BJ (cell line): ENCODE measurements at places on chromosomes 3 and 15.

DNA sequence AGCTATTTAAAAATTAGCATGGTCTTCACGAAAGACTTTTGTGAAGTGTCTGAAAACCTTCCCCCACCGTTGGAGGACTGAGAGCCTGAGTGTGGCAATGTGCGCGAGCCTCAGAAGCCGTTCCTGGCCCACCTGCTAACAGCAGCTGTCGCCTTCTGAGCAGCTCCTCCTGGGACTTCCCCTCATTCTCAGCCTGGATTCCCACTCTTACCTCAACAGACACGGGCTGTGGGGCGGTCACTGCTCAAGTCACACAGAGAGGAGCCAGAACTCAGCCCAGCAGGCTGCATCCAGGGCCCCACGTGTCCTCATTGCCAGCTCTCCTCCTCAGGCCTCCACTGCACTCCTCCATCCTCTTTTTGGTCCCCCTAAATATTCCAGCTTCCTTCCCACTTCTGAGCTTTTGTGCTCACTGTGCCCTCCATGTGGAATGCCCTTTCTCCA, 7.8 kb downstream of the DNASE1L3 start:
- DNase-seq, result no peak

DNA sequence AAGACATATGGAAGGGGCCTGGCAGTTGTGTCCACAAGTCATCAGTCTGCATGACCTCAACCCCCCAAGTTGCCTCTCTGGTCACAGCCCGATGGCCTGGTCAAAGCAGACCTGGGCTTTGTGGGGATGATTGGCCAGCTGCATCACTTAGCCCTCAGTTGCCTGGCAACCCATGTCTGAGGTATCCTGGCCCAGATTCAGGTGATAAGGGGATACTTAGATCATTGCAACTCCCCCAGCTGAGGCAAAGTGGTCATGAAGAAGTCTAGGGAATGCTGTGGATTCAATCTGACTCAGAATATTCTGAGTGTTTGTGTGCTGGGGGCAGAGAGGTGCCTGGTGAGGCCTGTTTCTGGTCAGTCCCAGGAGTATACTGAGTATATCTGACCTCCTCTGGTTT, 5.0 kb downstream of the GPR156 start:
- DNase-seq, result no peak

GRCh38 chr3:61627768-61628185, 66.4 kb downstream of the PTPRG start:
- DNase-seq, result peak; percentile 78

DNA sequence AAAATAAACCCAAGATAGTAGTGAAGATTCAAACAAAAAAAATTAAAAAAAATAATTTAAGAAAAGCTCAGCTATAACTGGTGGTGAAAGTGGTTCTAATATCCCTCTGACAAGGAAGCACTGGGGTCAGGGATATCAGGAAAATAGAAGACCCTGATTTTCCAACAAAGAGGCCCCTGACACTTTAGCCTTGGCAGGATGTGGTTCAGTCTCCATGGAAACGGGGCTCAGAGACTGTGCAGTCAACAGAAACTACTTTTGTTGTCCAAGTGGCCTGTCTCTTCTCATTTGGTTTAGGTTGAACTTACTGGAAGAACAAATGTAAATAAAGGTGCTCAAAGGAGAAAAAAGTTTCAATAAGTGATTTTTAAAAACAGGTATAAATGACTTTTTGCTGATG, 27.2 kb downstream of the INTS14 start:
- DNase-seq, result no peak

DNA sequence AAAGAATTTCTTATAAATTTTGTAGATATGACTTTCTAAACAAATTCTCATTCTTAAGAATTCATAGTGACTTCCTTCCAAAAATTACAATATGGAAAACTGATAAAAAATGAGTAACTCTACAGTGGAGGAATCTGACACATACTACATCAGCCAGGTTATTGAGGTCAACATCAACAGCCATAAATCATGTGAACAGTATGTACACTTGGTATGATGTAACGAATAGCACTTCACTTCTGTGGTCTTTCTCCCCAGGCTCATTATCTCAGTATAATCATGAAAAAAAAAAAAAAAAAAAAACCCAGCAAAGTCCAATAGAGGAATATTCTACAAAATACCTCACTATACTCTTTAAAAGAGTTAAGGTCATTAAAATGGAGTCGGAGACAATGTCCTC, 111.2 kb upstream of the SUCLG2 start:
- no peak for DNase-seq

- DNase-seq, result no peak
Observed at GRCh38 chr3:10770981-10771380, 45.0 kb upstream of the SLC6A11 start.

DNA sequence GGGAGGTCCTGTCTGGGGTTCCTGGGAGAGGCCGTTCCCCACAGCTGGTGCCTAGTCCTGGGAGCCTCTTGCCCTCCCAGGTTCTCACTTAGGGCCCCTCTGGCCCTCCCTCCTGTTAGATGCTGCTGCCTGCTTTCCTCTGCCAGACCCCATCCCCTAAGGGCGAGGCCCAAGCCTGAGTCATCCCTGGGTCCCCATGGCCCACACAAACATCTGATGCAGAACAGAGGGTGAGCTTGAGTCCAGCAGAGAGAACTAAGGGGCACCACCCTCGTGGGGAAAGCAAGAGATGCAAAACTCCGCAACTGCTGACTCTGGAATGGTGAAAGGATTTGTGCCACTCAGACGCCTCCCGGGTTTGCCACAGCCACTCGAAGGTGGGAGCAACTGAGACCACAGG, 58.8 kb upstream of the TRPM1 start:
- DNase-seq, result no peak

DNA sequence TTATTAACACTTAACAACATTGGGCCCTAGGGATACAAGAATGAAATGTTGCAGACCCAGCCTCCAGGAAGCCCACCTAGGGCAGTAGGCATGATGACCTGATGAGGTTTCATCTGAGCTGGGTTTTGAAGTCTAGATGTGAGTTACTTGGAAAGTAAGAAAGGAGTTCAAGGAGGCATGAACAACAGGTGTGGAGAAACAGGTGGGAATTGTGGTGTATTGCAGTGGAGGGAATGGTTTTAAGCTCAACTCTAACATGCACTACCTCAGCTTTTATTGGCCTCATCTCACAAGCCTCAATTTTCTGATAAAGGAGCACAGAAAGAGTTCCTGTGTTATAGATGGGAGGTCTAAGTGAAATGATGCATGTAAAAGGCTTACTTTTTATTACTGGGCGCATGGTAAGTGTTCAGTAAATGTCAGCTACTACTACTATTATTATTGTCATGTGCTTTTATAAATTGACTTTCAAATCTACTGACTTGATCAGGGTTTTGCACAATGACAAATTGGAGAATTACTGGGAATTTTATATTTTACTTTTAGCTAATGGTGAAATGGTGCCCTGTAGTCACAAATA, 19.3 kb downstream of the SCAANT1 start:
- DNase-seq, result no peak

DNA sequence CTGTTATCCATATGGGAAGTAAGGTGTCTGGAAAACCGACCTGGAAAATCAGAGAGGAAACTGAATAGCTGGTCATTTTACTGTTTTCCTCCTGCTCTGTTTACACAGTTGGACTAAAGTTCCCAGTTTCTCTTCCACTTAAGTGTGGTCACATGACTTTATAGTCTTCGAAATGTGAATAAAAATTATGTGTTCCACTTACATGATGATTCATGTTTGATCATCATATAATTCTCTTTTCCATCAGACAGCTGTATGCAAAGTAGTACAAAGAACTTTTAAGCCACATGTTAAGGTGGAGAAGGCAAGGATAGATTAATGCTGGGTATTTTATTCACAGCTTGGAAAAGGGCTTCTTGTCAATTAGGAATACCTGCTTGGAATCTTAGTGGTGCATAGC, 525.5 kb upstream of the BCHE start:
- DNase-seq, result no peak

- DNase-seq, result no peak
Observed at GRCh38 chr3:38952721-38953120, 99.0 kb downstream of the SCN11A start.

- DNase-seq, result no peak
Observed at GRCh38 chr3:159829539-159830227, 159.0 kb upstream of the IL12A start.

DNA sequence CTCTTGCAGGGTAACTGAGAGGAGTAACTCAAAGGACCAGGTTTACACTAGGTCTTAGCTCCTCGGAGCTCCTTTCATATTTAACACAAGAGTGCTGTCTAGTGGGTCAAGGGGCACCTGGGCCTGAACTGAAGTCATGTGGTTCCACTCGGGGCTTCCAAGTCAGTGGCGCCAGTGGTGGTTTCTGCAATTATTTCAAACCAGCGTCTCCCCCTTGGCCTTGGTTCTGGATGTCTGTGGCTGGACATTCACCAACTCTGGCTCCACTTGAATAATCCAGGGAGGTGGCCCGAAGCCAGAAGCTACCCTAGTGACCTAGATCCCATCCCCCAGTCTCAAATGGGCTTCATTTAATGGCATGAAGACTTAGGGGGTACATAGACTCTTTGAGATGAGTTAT, 144.3 kb upstream of the ADAMTS9 start:
- DNase-seq, result no peak

DNA sequence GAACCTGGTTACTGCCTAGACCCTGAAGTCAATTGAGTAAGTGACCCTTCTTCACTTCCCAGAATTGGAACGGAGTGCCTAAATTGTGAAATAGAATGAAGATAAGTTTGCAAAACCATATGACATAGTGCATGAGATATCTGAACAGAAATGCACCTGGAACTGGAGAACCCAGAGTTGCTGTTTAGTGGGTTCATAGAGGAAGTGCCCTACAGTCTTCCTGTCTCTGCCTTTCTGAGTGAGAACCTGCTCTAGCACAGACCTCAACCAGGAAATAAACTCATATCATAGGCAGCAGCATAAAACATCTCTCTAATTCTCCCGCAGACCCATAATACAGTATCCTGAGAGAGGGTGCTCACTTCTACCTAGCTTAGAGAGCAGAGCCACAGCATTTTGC, 82.9 kb downstream of the EOMES start:
- no peak for DNase-seq

- DNase-seq, result no peak
Observed at GRCh38 chr3:58573640-58574039, 3.6 kb downstream of the FAM107A start.

- no peak for DNase-seq
Observed at GRCh38 chr15:69766156-69766555, 313.5 kb downstream of the RPLP1 start.

GRCh38 chr3:33269385-33269784, 7.9 kb upstream of the FBXL2 start:
- DNase-seq, result no peak

- no peak for DNase-seq
Observed at GRCh38 chr15:68560501-68561113, 18.2 kb upstream of the CORO2B start.

GRCh38 chr15:82804575-82804949, 1.3 kb downstream of the FSD2 start:
- no peak for DNase-seq

DNA sequence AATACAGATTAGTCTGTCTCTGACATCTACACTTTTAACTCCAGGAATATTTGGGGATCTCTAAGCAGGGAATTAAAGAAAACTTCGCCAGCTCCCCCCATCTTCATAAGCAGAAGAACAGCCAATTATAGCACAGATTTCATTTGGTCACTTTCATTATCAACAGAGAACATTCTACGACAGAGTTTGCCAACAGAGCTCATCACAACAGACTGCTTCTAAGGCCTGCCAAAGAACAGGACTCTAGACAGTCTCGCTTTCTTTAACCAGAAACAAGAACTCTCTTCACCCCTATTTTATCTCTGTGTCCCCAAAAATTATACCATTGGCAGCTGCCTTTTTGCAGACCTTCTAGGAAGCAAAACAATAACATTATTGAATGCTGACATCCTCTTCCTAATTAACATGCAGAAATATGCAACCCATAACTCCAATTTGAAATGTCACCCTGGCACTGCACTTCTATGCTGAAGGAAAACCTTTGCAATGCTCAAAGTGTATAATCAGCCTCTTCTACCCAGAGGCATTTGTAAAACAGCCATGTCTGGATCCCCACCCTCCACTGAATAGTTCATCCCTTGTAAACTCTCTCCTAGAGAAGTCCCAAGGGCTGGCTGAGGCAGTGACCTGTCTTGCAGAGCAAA, 552.8 kb downstream of the MAGI1 start:
- no peak for DNase-seq

DNA sequence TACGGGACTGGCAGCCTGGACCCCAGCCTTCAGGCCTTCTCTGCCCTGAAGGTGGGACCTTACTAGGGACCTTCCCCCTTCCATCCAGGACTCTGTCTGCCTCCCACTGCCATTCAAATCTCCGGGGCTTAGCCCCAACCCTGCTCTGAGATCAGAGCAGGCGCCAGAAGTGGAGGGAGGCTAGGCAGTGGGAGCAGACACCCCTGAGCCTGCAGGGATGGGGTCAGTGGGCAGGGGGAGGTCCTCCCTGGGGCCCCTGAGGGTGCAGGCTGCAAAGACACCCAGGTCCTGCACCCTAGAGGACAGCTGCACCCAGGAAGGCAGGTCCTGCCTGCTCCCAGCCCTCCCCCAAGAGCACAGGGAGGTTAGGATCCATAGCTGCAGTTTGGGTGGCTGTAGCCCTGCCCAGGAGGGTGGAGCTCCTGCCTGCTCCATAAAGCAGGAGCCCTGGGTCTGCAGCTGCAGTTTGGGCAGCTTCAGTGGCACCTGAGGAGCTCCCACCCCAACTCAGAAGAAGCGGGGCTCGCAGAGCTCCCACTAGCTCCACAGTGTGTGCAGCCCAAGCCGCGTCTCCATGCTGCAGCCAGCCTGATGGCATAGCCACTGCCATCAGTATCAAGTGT, 8.1 kb upstream of the POC1A start:
- DNase-seq, result no peak

DNA sequence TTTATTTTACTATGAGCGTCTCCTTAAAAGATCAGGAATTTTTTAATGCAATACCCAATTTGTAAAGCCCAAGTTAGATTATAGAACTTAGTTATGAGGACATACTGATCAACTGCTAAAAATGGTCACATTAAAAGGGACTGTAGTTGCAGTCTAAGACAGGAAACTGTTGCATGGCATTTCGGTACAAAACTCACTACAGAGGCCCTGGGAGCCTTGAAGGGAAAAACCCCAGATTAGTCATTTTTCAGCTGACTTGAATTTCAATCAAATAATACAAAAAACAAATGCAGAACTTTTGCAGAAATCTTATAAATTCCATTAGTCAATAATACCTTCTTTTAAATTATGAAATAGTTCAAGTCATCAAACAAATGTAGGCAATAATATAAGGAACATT, 6.9 kb upstream of the PTX3 start:
- DNase-seq, result no peak

- DNase-seq, result no peak
Observed at GRCh38 chr15:64110950-64111678, 15.3 kb downstream of the SNX1 start.

DNA sequence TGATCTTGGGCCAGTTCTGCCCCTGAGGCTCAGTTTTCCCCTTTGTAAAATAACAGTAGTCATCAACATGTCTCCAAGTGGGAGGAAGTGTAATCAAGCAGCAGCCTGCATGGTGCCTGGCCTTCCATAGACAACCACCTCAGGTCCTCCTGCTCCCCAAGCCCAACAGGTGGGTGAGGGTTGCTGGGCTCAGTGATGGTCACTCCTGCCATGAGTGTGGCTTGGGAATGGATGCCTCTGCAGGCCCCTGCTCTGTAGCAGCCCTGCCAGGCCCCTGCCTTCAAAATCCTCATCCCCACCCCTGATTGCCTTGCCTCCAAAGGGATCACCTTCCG, 59.1 kb upstream of the SLC6A1 start:
- no peak for DNase-seq
